ENCODE measurements at places on chromosomes 16 and 17. TPM values are rescaled to one million over a fixed set of nuclear protein-coding genes. Genes with fewer than 3 reads are reported as not detected.

OSBPL7 gene
- total RNA-seq, result 4.4 TPM

KCNG4 gene
- not detected for total RNA-seq

SPEM2 gene
- not detected for total RNA-seq

ZNF646 gene
- total RNA-seq, result 10.5 TPM

ITGAX gene
- total RNA-seq, result not detected

NDRG4 gene
- 4.8 TPM for total RNA-seq

SEZ6L2 gene
- 57.2 TPM for total RNA-seq

GPR139 gene
- not detected for total RNA-seq

RBBP6 gene
- total RNA-seq, result 44.0 TPM

KRTAP9-8 gene
- total RNA-seq, result not detected

RGS9 gene
- total RNA-seq, result 2.2 TPM

ASPHD1 gene
- total RNA-seq, result 11.4 TPM

CD300LB gene
- not detected for total RNA-seq

KRT33A gene
- total RNA-seq, result not detected

TUBG2 gene
- 9.0 TPM for total RNA-seq

TEKT1 gene
- total RNA-seq, result not detected

Measured in cardiac ventricle fibroblast (primary cell).